Transverse colon (tissue), 4 donors: ENCODE measurements at places on chromosomes 7 and 10. TPM values are rescaled to one million over a fixed set of nuclear protein-coding genes. Genes with fewer than 3 reads are reported as not detected.

GSTO2 gene
- 1.9 TPM for total RNA-seq

STK31 gene
- 0.80 TPM for total RNA-seq

TRIM73 gene
- total RNA-seq = 0.20 TPM

USP54 gene
- total RNA-seq = 113 TPM

FAM180A gene
- 3.8 TPM for total RNA-seq

ARHGEF35 gene
- total RNA-seq = 25.2 TPM

DNA sequence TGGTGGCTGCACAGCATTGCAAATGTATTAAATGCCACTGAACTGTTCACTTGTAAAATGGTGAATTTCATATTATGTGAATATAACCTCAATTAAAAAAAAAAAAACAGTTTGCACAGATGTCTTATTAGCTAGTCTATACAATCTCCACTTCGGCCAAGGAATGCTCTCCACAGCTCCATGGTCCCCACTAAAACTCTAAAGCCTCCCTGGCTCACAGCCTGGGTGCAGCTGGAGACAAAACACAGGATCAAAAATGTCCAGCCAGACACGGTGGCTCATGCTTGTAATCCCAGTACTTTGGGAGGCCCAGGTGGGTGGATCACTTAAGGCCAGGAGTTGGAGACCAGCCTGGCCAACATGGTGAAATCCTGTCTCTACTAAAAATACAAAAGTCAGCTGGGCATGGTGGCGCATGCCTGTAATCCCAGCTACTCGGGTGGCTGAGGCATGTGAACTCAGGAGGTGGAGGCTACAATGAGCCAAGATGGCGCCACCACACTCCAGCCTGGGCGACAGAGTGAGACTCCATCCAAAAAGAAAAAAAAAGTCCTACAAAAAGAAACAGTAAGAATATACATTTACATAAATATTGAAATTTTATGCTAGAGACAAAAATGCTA, 66.0 kb downstream of the SRPK2 start:
- no peak for DNase-seq

DNA sequence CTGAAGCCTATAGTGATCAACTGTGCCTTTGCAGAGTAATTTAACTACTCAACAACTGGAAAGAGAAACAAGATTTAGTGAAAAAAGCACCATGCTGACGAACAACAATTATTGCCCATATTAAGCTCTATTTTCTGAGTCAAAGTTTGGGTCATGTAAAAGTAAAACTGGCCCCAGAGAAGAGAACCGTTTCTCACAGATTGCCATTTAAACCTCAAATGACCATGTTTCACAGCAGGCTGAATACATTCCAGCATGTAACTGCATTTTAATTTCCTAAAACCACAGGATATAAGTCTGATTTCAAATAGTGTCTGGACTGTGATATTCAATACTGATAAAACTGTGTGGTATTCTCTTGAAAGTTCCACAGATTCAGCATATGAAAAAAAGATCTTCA, 140.7 kb downstream of the ATE1 start:
- DNase-seq = no peak

DNA sequence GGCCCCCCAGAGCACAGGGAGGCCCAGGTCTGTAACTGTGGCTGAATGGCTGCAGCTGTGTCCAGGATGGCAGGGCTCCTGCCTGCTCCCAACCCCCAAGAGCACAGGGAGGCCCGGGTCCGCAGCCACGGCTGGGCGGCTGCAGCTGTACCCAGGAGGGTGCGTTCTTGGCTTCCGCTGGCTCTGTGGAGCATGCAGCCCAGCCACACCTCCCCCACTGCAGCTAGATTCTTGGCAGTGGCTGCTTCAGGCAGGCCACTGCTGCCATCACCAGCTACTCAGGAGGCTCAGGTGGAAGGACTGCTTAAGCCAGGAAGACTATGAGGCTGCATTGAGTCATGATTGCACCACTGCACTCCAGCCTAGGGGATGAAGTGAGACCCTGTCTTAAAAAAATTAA, 27.9 kb downstream of the C7orf25 start:
- DNase-seq = no peak

- DNase-seq = no peak
Observed at GRCh38 chr7:30887464-30887872, 24.2 kb upstream of the AQP1 start.
